Activated gamma-delta T cell treated with Interleukin-2 at 50 U/mL for 16 hours (primary cell): ENCODE measurements at places on chromosomes 3 and 15.

DNA sequence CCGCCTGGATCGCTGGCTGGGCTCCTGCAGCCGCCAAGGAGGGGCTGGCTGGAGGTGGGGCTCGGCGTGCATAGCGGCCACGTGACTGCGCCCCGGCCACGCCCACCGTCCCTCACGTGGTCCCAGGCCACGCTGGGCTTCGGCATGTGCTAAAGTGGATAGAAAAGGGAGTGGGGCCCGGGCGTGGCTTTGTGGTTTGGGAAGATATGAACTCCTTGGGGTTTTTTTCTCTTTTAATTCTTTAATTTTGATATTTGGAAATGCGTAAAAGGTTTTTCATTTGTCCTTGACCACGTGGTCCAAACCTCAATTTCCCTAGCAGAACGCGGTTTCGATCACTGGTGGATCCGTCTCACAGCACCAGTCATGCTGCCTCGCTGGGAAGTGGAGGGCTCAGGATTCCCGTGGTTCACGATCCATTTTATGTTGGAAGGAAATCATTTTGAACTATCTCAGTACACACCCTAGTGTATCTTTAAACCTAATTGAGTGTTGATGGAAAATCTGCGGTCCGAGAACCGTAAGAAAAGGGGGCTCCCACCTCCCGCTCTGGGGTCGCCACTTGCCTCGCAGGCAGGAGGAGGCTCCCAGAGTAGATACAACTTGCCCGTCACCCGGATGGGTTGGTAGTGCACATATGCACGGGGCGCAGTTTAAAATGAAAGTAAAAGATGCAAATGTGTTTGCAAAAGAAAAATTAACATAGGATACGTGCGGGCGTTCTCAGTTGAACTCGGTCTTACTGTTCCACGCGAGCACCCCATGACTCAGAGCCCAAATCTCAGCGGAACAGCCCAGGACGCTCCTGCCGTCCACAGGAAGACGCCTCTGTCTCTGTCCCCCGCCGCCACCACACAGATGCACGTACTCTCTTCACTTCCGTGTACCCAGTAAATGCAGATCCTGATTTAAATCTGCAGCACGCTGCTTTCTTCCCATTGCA, 141.9 kb downstream of the PGPEP1L start:
- peak; percentile 71 for DNase-seq

GRCh38 chr3:104269771-104270170, 1096.9 kb upstream of the ALCAM start:
- no peak for DNase-seq

GRCh38 chr3:149235599-149236424, 14.2 kb upstream of the CP start:
- no peak for DNase-seq

- no peak for DNase-seq
Measured at GRCh38 chr3:31862666-31863279, 118.3 kb downstream of the OSBPL10 start.

GRCh38 chr3:120791913-120792312, 49.4 kb downstream of the GTF2E1 start:
- no peak for DNase-seq

- DNase-seq, result no peak
Measured at GRCh38 chr15:42808913-42809312, 72.0 kb upstream of the CDAN1 start.

- no peak for DNase-seq
Measured at GRCh38 chr3:106745344-106746168, 631.7 kb upstream of the CCDC54 start.

DNA sequence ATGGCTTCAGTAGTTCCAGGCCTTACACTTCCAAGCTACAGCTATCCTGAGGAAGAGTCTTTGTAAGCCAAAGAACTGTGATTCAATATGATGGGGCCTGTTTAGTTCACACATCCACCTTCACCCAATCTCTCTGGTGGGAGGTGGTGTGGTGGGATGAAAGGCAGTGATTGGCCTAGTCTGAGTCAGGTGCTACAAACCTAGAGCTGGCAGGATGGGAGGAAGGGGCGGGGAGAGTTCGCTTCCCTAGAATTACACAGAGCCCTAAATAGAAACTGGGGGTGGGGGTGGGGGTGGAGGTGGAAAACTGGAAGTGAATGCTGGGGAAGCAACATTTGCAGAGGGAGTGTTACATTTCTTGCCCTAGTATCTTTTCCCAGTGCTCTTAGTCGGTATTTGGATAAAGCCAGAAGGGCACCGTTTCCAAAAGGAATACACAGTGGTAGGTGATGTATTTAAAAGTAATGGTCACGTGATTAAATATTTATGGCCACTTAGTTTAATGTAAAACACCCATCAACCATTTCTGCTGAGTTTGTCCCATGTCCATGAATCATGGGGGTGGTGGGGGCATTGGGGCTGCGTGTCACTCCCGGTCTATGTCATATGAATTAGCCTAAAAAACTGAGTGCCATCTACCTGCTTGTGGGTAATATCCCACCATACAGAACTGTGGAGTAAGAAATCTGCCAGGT, 247.6 kb upstream of the PROK2 start:
- no peak for DNase-seq

- no peak for DNase-seq
Measured at GRCh38 chr15:96300836-96301235, 29.7 kb upstream of the NR2F2 start.

- DNase-seq, result no peak
Measured at GRCh38 chr3:45946307-45946706, 3.0 kb downstream of the CXCR6 start.

DNA sequence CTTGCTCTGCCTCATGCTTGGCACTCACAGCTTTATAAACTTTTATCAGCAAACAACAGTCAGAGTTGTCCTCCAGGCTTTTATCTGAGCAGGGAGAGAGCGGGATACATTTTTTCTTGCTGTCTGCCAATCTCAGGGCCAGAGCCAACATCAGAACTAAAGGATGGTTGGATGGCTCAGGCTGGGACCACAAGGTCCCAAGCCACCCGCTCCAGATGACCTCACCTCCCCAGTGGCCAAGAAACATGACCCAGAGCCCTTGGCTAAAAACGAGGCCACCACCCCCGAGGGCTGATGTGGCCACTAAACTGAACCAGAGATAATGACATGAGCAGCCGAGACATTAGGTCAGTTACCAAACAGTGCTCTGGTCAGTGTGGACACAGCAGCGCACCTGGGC, 18.8 kb upstream of the SPATA12 start:
- DNase-seq, result no peak

- DNase-seq, result no peak
Measured at GRCh38 chr3:69116897-69117296, 5.5 kb downstream of the LMOD3 start.

- no peak for DNase-seq
Measured at GRCh38 chr3:126552688-126553283, 5.9 kb downstream of the C3orf22 start.

- no peak for DNase-seq
Measured at GRCh38 chr3:44419923-44420650, 57.4 kb downstream of the ZNF445 start.

DNA sequence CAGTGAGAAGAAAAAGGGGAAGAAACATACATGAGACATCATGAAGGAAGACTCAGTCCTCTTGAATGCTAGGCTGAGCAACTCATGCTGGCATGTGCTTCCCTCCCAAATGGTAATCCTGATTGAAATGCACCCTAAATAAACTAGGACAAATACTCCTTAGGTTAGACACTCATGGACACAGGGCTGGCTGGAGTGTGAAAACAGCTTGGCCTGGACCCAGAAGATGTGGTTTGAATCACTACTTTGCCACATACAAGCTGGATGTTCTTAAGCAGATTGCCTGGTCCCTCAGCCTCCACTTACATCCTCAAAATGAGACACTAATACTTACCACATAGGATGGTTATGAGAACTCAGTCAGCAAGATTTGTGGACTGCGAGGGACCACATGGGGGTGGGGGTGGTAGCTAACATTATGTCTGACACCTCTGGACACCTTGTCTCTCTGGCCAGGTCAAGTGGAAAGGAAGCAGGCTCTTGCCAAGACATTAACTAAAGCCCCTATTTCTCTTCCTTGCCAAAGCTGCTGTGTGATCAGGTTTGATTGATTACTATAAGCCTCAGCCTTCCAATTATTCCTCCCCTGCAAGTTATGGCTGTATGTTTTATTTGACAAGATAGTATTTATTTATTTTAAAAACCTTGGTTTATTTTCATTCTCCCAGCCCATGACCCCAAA, 138.9 kb upstream of the SLC7A14 start:
- DNase-seq, result no peak

GRCh38 chr3:181572432-181572831, 139.3 kb upstream of the SOX2 start:
- DNase-seq, result no peak

- peak; percentile 66 for DNase-seq
Measured at GRCh38 chr15:40307421-40308211, at the start of gene PLCB2. PLCB2 (minus strand) TSS chr15:40307935; CDS start chr15:40307672, 263 bp downstream.
